Activated CD4-positive, alpha-beta T cell treated with anti-CD3 and anti-CD28 coated beads, Interleukin-2, amount 50 U/mL, for 48 hours (primary cell): ENCODE measurements at places on chromosomes 3 and 15.
A peak's percentile ranks its signal among the peaks of the same experiment; 100 is the strongest.

- no peak for DNase-seq
These were observed 61.0 kb downstream of the POLR2M start for GRCh38 chr15:57767481-57767880.

DNA sequence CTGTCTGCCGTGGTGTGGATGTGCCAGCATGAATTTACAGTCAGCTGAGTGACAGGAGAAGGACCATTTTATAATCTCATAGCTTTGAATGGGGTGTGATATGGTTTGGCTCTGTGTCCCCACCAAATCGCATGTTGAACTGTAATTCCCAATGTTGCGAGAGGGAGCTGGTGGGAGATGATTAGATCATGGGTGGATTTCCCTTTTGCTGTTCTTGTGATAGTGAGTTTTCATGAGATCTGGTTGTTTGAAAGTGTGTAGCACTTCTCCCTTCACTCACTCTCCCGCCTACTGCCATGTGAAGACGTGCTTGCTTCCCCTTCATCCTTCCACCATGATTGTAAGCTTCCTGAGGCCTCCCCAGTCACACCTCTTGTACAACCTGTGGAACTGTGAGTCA, 111.9 kb upstream of the CHD2 start:
- DNase-seq = no peak

- DNase-seq = no peak
These were observed 339.9 kb upstream of the KCNH8 start for GRCh38 chr3:18808429-18808828.

DNA sequence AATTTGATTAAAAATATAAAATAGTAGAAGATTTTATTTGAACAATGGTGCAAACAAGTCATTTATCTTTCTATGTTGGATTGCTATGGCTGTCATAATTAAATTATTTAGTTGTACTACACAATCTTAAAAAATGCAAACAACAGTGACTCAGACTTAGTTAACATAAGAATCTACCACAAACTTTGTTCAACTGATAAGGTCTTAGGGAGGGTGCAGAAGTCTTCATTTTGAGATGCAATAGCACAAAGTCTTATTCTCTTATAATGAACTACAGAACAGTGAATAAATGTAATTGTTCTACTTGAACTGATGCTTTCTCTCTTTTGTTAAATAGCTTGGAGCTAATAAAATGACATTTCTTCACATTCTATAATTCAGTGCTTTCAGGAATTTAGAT, 482.8 kb upstream of the NAALADL2 start:
- DNase-seq = no peak

- DNase-seq = no peak
These were observed 121.8 kb downstream of the OXSM start for GRCh38 chr3:25911525-25912295.

- peak; percentile 77 for DNase-seq
These were observed 38.6 kb downstream of the CLEC3B start for GRCh38 chr3:45064512-45065372.

- no peak for DNase-seq
These were observed 72.8 kb upstream of the FAN1 start for GRCh38 chr15:30830961-30831360.

DNA sequence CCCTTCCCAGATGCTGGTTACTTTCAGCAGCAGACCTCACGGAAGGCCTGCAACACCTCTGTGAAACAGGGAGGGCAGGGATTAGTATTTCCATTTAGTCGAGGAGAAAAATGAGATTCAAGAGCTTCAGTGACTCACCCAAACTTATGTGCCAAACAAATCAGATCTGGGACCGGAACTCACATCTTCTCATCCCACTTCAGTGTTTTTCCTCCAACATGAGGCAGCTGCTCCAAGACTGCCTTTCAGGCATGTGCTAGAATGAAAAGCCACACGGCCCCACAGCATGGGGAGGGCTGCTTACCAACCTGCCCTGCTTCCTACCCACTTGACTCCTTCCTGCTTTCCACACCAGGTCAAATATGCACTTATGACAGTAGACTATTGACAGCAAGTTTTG, 129.4 kb upstream of the SLC24A5 start:
- no peak for DNase-seq

DNA sequence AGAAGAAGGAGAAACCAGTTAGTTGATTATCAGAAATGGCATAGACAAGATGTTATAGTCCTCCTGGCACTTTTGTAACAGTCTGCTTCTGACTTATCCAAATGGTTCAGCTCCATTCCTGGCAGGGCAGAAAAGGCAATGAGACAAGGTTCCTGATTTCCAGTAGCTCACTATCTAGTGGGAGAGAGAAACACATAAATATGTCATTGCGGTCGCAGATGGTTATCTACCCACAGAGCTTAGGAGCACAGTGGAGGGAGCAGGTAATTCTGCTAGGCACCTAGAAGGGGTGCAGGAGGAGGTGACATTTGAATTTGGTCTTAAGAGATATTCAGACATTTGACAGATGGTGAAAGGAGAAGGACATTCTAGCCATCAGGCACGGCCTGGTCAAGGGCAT, 78.1 kb downstream of the TAMM41 start:
- no peak for DNase-seq

- no peak for DNase-seq
These were observed 67.7 kb upstream of the BNC1 start for GRCh38 chr15:83352119-83352518.

GRCh38 chr3:87621667-87622066, 345.3 kb upstream of the POU1F1 start:
- DNase-seq = no peak

DNA sequence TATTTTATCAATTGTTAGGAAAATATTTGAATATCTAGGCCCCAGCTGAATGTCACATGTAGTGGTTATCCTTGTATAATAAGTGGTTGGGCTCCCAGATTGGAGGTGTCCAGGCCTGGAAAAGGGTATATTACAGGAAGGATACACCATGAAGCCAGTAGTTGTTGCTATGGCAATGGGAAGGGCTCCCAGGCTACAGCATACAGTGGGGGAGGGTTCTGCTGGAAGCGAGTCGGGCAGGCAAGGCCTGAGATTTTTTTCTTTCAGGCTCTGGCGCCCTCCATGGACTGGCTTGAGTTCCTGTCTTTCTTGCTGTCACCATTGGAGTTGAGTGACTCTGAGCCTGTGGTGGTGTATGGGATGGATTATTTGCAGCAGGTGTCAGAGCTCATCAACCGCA, 8.9 kb downstream of the ECE2 start:
- DNase-seq = peak; percentile 26

DNA sequence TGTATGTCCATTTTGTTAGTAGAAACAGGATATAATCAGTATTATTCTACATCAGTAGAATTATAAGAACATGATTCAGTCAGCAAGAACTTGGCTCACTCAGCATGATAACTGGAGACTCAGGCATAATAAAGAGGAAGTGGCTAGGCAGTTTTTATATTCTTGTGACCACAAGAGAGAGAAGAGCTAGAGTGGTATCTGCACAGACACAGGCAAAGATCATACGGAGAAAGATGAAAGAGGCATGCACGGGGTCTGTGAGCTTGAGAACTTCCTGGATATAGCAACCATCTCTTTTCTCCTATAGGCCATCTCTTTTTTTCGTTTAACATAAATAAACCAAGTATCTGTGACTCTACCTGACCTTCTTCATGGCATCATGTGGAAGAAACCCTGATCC, 46.8 kb downstream of the MYO5A start:
- DNase-seq = no peak

DNA sequence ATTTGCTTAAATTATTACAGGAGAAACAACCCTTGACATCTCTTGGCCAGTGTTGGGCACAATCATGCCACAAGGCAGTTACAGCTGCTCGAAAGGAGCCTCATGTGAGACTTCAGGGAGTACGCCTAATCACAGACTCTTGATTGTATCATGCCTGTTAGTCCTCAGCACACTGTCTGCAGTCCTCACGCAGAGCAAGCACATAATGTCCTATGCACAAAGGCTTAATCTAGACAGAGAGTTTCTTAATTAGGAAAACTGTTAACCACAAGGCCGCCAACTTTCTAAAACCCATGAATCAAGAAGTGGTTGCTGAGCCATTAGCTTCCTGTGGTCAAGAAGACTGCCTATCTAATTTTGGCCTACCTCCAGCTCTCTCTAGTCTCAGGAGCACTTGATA, 172.0 kb downstream of the UNC13C start:
- DNase-seq = no peak

DNA sequence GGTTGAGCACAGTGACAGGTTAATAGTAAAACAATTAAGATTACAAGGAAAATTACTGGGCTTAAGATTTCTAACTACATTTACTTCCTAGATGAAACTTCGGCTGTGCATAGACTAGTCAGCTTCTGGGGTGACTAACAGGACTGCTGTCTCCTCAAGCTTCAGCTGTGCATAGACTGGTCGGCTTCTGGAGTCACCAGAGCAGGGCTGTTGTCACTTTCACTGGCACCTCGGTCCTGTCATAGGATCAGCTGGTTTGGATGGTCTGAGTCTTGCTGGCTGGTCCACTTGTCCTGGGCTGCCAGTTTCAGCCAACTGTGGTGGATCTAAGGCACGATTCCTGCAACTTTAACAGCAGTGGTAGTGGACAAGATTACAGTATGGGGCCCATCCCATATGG, 23.9 kb upstream of the ACAD9 start:
- no peak for DNase-seq

GRCh38 chr15:64611085-64611725, 150.8 kb downstream of the ZNF609 start:
- DNase-seq = no peak

GRCh38 chr3:53187430-53187829, 26.4 kb downstream of the PRKCD start:
- DNase-seq = no peak

DNA sequence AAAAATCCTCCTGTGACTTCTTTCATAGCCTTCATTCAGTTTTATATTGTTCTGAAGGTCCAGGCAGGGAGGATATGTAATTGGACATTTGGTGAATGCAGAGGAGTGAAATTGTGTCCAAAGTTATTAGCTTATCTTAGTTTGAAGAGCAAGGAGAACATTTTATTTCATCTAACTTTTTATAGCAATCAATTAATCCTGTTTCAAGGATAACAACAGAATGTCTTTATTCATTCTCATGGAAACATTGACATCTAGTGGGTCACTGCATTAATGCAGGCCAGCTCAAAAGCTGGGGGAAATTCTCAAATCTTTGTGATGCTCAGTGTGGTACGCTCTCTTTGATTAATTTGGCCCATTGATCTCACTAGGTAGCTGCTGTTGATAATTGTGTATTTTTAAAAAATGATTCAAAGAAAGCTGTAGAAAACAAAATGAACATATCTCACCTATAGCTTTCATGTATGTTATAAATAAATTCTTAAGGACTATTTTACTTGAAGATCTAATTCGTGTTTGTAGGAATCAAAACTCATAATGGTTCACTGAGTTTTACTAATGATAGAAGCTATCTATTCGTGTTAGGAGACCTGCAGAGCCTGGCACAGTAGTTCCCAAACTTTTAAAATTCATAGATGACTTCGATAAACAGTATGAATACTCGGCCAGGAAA, 150.8 kb upstream of the KCNMB2 start:
- no peak for DNase-seq

GRCh38 chr3:137335478-137335877, 377.7 kb downstream of the IL20RB start:
- no peak for DNase-seq

GRCh38 chr3:68892297-68892696, 40.0 kb downstream of the TAFA4 start:
- no peak for DNase-seq

DNA sequence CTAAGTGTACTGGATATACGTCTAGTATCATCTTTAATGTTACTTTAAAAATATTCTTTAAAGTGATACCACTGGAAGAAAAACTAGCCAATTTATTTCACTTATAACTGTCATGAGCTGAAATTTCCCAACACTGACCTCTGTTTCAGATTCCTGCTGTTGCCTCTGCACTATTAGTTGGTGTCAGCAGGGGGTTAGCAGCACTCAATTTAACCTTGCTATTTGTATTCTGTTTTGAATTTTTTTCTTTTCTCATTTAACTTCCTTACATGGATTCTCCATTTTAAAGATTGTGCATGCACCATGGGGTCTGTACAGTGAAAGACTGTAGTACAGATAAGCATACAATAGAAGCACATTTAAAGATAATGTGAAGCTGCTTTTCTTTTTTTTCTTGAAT, 169.2 kb downstream of the UBE2E2 start:
- no peak for DNase-seq

DNA sequence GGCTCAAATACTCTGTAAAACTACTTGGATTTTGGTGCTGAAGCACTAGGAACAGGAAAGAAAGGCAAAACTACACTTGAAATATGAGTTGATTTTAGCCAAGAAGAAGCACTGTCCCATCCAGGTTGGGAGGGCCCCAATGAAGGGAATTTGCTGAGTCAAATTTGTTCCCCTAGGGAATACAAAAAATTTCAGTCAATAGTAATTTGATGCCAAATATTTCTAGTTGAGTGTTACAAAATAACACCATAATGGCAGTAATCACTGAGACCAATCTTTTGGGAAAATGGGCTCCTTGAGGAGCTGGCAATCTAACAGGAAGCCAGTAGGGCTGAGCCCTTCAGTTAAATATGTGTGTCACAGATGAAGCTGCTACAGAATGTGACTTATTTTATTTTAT, 896.9 kb downstream of the DIPK2A start:
- no peak for DNase-seq
